ENCODE measurements at places on chromosomes 11 and 22.
A peak's percentile ranks its signal among the peaks of the same experiment; 100 is the strongest.

- H3K27me3 ChIP-seq = no peaks in the 10 kb centered on the region
- H3K27ac ChIP-seq = peak within 1 kb of the TSS; percentile 99
- H3K36me3 ChIP-seq = peaks cover 42% of the 10 kb centered on the region
- H3K4me3 ChIP-seq = peak within 1 kb of the TSS; percentile 91
- peak; percentile 91 for DNase-seq
- H3K4me1 ChIP-seq = peaks cover 26% of the 10 kb centered on the region
Measured at GRCh38 chr22:50507421-50507990, at the start of gene LMF2. Gene LMF2, minus strand, starts transcription at chr22:50507702. Its CDS starts 27 bp downstream, at chr22:50507675.

- H3K36me3 ChIP-seq = no peaks in the 10 kb centered on the region
- peak overlapping the region; percentile 65 for H3K4me3 ChIP-seq
- DNase-seq = peak; percentile 32
- no peak overlapping the region for H3K27ac ChIP-seq
Measured at GRCh38 chr11:120334894-120335462, 1.2 kb upstream of the ARHGEF12 start.

DNA sequence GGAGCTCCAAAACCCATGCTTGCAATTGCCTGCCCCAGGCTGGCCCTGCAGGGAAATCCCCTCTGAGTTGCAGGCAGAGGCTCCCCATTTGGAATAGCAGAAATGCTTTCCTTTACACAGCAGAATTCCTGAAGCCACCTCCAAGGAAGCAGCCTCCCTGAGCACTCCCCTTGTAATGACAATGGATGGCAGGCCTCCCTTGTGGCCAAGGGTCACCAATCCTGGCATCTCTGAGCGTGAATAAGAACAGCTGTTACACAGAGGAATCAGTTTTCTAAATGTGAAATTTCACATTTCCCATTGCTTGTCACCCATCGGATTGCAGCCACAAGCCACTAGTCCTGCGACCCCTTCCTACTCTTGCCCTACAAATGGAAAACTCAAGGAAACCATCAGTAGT, 107.6 kb downstream of the GALNT18 start:
- no peaks in the 10 kb centered on the region for H3K27me3 ChIP-seq
- H3K36me3 ChIP-seq = no peaks in the 10 kb centered on the region
- no peak for DNase-seq
- H3K27ac ChIP-seq = no peak overlapping the region

GRCh38 chr11:119067371-119068222, at the start of gene VPS11:
Gene VPS11, plus strand, starts transcription at chr11:119067818. Its CDS starts 6 bp downstream, at chr11:119067824.
- peaks cover 18% of the 10 kb centered on the region for H3K4me1 ChIP-seq
- H3K27me3 ChIP-seq = no peaks in the 10 kb centered on the region
- DNase-seq = peak; percentile 98
- peaks cover 31% of the 10 kb centered on the region for H3K36me3 ChIP-seq

DNA sequence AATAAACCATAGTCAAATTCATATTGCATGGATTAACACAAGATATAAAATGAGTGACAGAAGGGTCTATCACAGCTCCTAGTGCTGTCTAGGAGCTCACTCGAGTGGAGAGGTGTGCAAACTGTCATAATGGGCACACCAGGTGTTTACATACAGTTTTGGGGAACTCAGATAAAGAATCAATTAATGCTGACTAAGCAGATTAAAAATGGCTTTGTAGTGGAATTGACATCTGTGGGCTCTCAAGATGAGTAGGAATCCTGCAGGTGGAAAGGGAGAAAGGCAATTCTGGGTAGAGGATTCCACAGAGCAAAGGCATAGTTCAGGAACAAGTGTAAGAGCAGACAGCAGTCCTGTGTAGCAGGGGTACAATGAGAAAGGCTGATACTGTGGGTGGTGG, 496.2 kb upstream of the CCDC90B start:
- no peak overlapping the region for H3K27ac ChIP-seq
- H3K4me3 ChIP-seq = no peak overlapping the region
- no peaks in the 10 kb centered on the region for H3K27me3 ChIP-seq
- H3K4me1 ChIP-seq = no peaks in the 10 kb centered on the region

GRCh38 chr22:22513619-22514018, 5.1 kb upstream of the ZNF280B start:
- H3K27me3 ChIP-seq = no peaks in the 10 kb centered on the region
- no peak for DNase-seq
- H3K27ac ChIP-seq = no peak overlapping the region
- H3K4me1 ChIP-seq = peaks cover 8% of the 10 kb centered on the region
- no peak overlapping the region for H3K4me3 ChIP-seq

GRCh38 chr11:133697161-133697560, 148.2 kb downstream of the SPATA19 start:
- no peak for DNase-seq
- H3K27me3 ChIP-seq = no peaks in the 10 kb centered on the region
- no peaks in the 10 kb centered on the region for H3K36me3 ChIP-seq
- no peak overlapping the region for H3K27ac ChIP-seq
- H3K4me1 ChIP-seq = no peaks in the 10 kb centered on the region

DNA sequence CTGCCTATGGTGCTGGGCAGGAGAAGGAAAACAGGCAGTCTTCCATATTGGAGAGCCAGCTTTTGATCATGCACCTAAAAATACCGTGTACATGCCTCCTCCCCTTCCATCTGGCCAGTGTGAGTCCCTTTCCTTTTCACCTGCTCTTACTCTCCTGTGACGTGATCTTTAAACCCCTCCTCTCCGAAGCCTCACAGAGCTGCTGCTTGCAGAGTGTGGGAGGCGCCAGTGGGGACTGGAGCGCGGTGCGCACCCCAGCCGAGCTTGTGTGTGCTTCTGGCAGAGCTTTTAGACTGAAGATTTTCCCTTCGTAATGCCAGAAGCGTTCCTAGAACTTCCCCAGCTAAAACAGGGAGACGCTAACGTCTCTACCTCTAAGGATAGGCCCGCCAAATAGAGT, 29.8 kb downstream of the MUC6 start:
- no peak for DNase-seq
- peaks cover 98% of the 10 kb centered on the region for H3K36me3 ChIP-seq
- H3K27me3 ChIP-seq = no peaks in the 10 kb centered on the region
- no peaks in the 10 kb centered on the region for H3K4me1 ChIP-seq
- no peak overlapping the region for H3K27ac ChIP-seq
- no peak overlapping the region for H3K4me3 ChIP-seq

DNA sequence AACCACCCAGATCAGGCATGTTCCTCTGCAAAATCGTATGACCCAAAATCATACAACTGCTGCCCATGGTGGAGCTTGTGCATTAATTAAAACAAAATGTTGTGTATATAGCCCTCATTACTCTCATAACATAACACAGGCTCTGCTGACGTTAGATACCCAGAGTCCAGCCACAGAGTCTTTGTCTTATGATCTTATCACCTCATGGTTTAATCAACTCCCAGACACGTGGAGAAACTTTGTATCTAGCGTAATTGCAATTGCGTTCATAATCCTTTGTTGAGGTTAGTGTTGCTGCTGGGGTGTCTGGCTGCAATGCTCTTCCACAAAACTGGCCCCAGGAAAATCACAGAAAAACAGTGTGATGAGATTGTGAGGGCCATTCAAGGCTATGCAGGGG, 5.0 kb upstream of the APOL1 start:
- no peak overlapping the region for H3K27ac ChIP-seq
- no peak for DNase-seq

DNA sequence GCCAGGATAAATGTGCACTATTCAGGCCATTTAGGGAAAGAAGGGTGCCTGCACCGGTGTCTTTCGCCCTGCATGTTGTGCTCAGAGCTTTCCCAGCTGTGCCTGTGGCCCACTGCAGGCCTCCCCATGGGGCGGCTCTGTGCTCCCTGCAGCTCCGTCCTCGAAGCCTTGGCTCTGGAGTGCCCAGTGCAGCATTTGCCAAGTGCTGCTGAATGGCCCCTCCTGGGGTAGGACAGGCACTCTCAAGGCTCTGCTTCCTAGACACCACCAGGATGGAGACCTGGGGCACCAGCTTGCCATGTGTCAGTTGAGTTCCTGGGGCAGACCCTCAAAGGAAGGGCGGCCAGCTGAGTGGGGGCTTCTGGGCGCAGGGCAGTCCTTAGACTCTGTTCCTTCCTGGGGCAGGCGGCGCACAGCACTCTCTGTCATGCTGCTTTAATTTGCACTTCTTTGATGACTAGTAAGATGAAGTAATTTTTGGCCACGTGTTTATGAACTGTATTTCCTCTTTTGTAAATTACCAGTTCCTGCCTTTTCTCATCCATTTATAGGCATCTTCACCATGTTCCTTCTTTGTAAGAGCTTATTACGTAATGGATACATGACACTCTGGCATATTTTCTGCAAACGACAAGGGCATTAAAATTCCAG, 32.1 kb upstream of the GNB1L start:
- DNase-seq = peak; percentile 71
- peaks cover 22% of the 10 kb centered on the region for H3K4me1 ChIP-seq
- H3K27ac ChIP-seq = peak overlapping the region; percentile 63
- peak overlapping the region; percentile 40 for H3K4me3 ChIP-seq
- H3K36me3 ChIP-seq = no peaks in the 10 kb centered on the region

- H3K4me3 ChIP-seq = peak overlapping the region; percentile 55
- H3K27ac ChIP-seq = no peak overlapping the region
- H3K27me3 ChIP-seq = peaks cover 4% of the 10 kb centered on the region
- no peaks in the 10 kb centered on the region for H3K36me3 ChIP-seq
Measured at GRCh38 chr11:46238967-46239800, 38.3 kb upstream of the CREB3L1 start.

GRCh38 chr11:12727563-12728211, 53.5 kb downstream of the TEAD1 start:
- no peak for DNase-seq
- H3K27ac ChIP-seq = no peak overlapping the region
- H3K36me3 ChIP-seq = no peaks in the 10 kb centered on the region
- H3K4me1 ChIP-seq = no peaks in the 10 kb centered on the region
- no peak overlapping the region for H3K4me3 ChIP-seq

GRCh38 chr22:47062126-47062525, 299.7 kb downstream of the TBC1D22A start:
- no peaks in the 10 kb centered on the region for H3K27me3 ChIP-seq
- no peaks in the 10 kb centered on the region for H3K4me1 ChIP-seq
- DNase-seq = no peak
- H3K27ac ChIP-seq = no peak overlapping the region

GRCh38 chr11:8654503-8654902, 28.0 kb downstream of the TRIM66 start:
- H3K4me3 ChIP-seq = no peak overlapping the region
- no peaks in the 10 kb centered on the region for H3K4me1 ChIP-seq
- DNase-seq = no peak
- H3K27me3 ChIP-seq = no peaks in the 10 kb centered on the region

- no peaks in the 10 kb centered on the region for H3K4me1 ChIP-seq
- no peak overlapping the region for H3K4me3 ChIP-seq
- H3K27me3 ChIP-seq = no peaks in the 10 kb centered on the region
- no peaks in the 10 kb centered on the region for H3K36me3 ChIP-seq
Measured at GRCh38 chr11:78379039-78379670, 38.5 kb downstream of the GAB2 start.

DNA sequence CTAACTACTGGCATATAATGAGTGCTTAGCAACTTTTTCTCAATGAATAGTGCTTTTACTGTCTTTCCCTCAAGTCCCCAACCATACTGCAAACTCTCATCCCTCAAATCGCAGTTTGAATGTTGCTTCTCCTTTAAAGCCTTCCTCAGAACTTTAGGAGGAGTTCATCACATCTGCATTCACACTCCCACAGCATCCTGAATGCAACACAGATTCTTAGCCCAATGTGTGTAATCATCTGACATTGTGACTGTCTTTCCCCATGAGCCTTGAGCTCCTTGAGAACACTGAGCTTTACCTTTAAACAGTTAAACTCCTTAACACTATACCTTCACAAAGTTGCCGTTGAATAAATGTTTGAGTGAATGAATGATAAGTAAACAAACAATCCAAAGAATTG, 81.7 kb upstream of the FAM181B start:
- H3K36me3 ChIP-seq = no peaks in the 10 kb centered on the region
- no peak for DNase-seq
- H3K27me3 ChIP-seq = no peaks in the 10 kb centered on the region
- H3K27ac ChIP-seq = no peak overlapping the region
- no peak overlapping the region for H3K4me3 ChIP-seq
- no peaks in the 10 kb centered on the region for H3K4me1 ChIP-seq

- H3K4me1 ChIP-seq = peaks cover 35% of the 10 kb centered on the region
- H3K36me3 ChIP-seq = peaks cover 8% of the 10 kb centered on the region
- no peak for DNase-seq
- no peaks in the 10 kb centered on the region for H3K27me3 ChIP-seq
- H3K4me3 ChIP-seq = peak overlapping the region; percentile 74
- H3K27ac ChIP-seq = peak overlapping the region; percentile 97
Measured at GRCh38 chr11:102320188-102320587, 2.9 kb downstream of the BIRC3 start.
